Activated CD8-positive, alpha-beta T cell treated with anti-CD3 and anti-CD28 coated beads, Interleukin-2, amount 10 ng/mL, durations not matched to agents 7 days and 5 days (primary cell): ENCODE measurements at places on chromosomes 11 and 22.
A peak's percentile ranks its signal among the peaks of the same experiment; 100 is the strongest.

GRCh38 chr11:22785251-22785650, 44.4 kb downstream of the SVIP start:
- H3K27me3 ChIP-seq, result peaks cover 8% of the 10 kb centered on the region
- no peak for DNase-seq
- no peak overlapping the region for H3K4me3 ChIP-seq
- H3K27ac ChIP-seq, result no peak overlapping the region
- no peaks in the 10 kb centered on the region for H3K36me3 ChIP-seq

DNA sequence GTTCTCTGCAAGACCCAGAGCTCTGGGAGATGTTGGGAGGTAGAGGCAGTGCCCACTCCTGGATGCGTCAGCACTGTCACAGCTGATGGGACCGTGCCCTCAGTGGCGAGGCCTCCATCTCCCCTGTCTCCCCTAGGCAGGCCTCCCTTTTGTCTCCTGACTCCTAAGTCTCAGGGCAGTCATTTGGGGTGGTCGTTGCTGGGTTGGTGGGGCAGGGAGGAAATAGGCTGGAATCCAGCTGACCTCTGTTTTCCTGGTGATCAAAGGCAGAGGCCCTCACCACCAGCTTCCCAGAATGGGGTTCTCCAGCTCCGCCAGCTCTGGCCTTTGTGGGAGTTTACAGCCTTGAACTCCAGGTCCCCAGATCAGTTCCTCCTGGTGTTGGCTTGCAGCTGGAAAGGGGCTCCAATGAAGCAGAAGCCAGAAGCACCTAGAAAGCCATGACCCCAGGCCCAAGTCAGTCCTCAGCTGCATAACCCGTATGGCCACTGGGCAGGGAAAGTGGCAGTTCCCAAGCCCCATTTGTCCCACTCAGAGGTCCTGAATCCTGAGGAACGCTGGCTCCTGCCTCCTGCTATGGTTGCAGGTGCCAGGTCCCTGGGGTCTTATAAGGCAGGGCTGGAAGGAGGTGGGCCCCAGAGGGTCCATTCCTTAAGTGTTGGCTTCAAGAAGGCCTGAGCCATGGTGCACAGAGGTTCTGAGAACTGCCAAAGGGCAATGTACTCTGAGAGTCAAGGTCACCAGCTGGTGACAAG, 7.3 kb upstream of the FXYD2 start:
- no peaks in the 10 kb centered on the region for H3K27me3 ChIP-seq
- no peaks in the 10 kb centered on the region for H3K36me3 ChIP-seq
- peak overlapping the region; percentile 84 for H3K27ac ChIP-seq
- H3K4me1 ChIP-seq, result peaks cover 57% of the 10 kb centered on the region

- no peaks in the 10 kb centered on the region for H3K4me1 ChIP-seq
- no peak for DNase-seq
- no peak overlapping the region for H3K27ac ChIP-seq
- no peaks in the 10 kb centered on the region for H3K36me3 ChIP-seq
- H3K4me3 ChIP-seq, result no peak overlapping the region
- H3K27me3 ChIP-seq, result peaks cover 11% of the 10 kb centered on the region
Measured at GRCh38 chr11:32198053-32198452, 107.2 kb downstream of the RCN1 start.

GRCh38 chr11:130629039-130629438, 180.6 kb downstream of the ADAMTS15 start:
- H3K27me3 ChIP-seq, result peaks cover 5% of the 10 kb centered on the region
- H3K4me3 ChIP-seq, result no peak overlapping the region
- H3K27ac ChIP-seq, result no peak overlapping the region
- no peak for DNase-seq
- H3K4me1 ChIP-seq, result no peaks in the 10 kb centered on the region
- no peaks in the 10 kb centered on the region for H3K36me3 ChIP-seq

DNA sequence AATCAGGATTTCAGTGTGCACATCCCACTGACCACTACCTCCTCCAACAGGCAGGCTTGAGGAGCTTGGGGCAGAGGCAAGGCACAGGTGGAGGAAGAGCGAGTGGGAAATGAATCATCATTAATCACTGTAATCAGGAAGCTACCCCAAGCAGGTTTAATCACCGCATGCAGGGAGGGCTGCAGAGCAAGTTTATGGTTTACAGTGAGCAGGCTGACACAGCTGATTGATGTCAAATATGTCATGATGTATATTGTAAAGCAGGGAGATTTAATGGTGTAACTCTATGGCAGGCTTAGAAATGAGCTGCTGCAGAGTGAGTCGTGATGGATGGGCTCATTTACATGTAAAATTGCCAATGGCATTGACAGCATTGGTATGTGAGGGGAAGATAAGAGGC, 441.0 kb downstream of the NTM start:
- H3K27me3 ChIP-seq, result no peaks in the 10 kb centered on the region
- H3K27ac ChIP-seq, result no peak overlapping the region
- no peaks in the 10 kb centered on the region for H3K4me1 ChIP-seq

- no peak for DNase-seq
- H3K36me3 ChIP-seq, result no peaks in the 10 kb centered on the region
- peaks cover 36% of the 10 kb centered on the region for H3K4me1 ChIP-seq
- H3K27me3 ChIP-seq, result no peaks in the 10 kb centered on the region
- peak overlapping the region; percentile 19 for H3K27ac ChIP-seq
Measured at GRCh38 chr11:111937844-111938243, 701 bp downstream of the DIXDC1 start.

DNA sequence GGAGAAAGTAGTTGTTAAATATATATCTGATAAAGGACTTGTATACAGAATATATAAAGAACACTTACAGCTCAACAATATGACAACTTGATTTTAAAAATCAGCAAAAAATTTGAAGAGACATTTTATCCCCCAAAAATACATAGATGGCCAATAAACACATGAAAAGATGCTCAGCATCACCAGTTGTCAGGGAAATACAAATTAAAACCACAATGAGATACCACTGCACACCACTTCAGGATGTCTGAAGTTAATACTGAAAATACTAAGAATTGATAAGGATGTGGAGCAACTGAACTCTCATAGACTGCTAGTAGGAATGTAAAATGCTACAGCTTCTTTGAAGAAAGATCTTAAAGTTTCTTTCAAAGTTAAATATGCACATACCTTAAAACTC, 49.2 kb downstream of the KREMEN1 start:
- peak overlapping the region; percentile 34 for H3K4me3 ChIP-seq
- peaks cover 16% of the 10 kb centered on the region for H3K36me3 ChIP-seq
- H3K27ac ChIP-seq, result peak overlapping the region; percentile 68
- H3K27me3 ChIP-seq, result peaks cover 15% of the 10 kb centered on the region
- peak; percentile 44 for DNase-seq

GRCh38 chr11:70894566-70895365, 357.6 kb downstream of the SHANK2 start:
- H3K4me3 ChIP-seq, result no peak overlapping the region
- no peaks in the 10 kb centered on the region for H3K36me3 ChIP-seq
- no peak for DNase-seq
- H3K4me1 ChIP-seq, result no peaks in the 10 kb centered on the region
- no peak overlapping the region for H3K27ac ChIP-seq
- no peaks in the 10 kb centered on the region for H3K27me3 ChIP-seq

- no peak overlapping the region for H3K27ac ChIP-seq
- no peaks in the 10 kb centered on the region for H3K4me1 ChIP-seq
- no peak for DNase-seq
- no peaks in the 10 kb centered on the region for H3K36me3 ChIP-seq
Measured at GRCh38 chr11:90449606-90450005, 226.8 kb upstream of the CHORDC1 start.

DNA sequence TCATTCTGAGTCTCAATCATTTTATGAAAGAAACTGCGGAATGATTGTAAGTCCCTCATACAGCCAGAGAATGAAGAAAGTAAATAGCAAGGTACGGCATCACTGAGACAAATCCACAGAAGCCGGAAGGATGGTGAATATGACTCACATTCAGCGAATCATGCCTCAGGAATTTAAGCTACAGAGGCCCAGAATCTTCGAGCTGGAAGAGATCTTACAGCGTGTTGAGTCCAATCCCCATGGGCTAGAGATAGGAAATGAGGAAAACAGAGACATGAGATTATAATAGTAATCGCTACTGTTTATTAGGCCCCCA, 173.2 kb downstream of the KIF18A start:
- H3K27ac ChIP-seq, result no peak overlapping the region
- H3K36me3 ChIP-seq, result no peaks in the 10 kb centered on the region
- no peak for DNase-seq
- H3K27me3 ChIP-seq, result no peaks in the 10 kb centered on the region
- H3K4me3 ChIP-seq, result no peak overlapping the region

DNA sequence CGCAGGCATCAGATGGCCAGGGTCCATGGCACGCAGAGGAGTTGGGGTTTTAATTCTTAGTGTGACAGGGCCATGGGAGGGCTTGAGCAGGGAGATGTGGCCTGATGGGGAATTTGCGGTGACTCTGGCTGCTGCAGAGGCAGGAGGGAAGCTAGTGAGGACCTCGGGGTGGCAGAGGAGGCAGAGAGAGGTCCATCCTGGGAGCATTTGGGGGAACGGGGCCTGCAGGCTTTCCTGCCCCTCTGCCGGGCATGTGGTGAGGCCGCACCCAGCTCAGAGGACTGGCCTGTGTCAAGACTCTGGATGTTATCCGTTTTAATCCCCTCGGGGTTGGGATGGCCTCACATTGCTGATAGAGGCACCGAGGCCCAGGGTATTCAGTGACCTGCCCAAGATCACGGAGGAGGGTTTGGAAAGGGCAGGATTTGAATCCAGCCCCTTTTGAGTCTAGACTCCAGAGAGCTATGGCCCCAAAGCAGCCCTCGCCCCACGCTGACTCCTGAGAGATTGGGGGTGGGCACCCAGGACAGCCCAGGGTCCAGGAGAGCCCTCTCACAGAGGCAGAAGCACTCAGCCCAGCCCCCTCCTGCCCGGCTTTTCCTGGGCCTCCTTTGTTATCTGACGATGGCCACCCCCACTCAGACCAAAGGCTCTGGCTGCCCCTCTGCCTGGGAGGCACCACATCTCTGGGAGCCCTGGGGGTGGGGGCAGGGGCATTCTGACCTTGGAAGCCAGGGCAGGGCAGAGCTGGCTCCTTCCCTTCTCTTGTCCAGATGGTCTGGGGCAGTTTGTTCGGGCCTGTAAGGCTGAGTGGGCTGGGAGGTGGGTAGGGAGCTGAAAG, 13.9 kb downstream of the MGAT3 start:
- H3K4me3 ChIP-seq, result no peak overlapping the region
- H3K27me3 ChIP-seq, result no peaks in the 10 kb centered on the region
- H3K36me3 ChIP-seq, result peaks cover under 1% of the 10 kb centered on the region
- DNase-seq, result no peak
- H3K4me1 ChIP-seq, result peaks cover 35% of the 10 kb centered on the region
- H3K27ac ChIP-seq, result peak overlapping the region; percentile 36

GRCh38 chr11:69439651-69440464, 41.6 kb upstream of the LINC01488 start:
- H3K4me3 ChIP-seq, result no peak overlapping the region
- DNase-seq, result no peak
- H3K4me1 ChIP-seq, result peaks cover 16% of the 10 kb centered on the region
- H3K27me3 ChIP-seq, result peaks cover 4% of the 10 kb centered on the region
- H3K27ac ChIP-seq, result no peak overlapping the region

- no peaks in the 10 kb centered on the region for H3K27me3 ChIP-seq
- H3K36me3 ChIP-seq, result peaks cover 44% of the 10 kb centered on the region
- DNase-seq, result no peak
- H3K27ac ChIP-seq, result no peak overlapping the region
Measured at GRCh38 chr11:74015919-74016684, 7.2 kb upstream of the UCP3 start.

DNA sequence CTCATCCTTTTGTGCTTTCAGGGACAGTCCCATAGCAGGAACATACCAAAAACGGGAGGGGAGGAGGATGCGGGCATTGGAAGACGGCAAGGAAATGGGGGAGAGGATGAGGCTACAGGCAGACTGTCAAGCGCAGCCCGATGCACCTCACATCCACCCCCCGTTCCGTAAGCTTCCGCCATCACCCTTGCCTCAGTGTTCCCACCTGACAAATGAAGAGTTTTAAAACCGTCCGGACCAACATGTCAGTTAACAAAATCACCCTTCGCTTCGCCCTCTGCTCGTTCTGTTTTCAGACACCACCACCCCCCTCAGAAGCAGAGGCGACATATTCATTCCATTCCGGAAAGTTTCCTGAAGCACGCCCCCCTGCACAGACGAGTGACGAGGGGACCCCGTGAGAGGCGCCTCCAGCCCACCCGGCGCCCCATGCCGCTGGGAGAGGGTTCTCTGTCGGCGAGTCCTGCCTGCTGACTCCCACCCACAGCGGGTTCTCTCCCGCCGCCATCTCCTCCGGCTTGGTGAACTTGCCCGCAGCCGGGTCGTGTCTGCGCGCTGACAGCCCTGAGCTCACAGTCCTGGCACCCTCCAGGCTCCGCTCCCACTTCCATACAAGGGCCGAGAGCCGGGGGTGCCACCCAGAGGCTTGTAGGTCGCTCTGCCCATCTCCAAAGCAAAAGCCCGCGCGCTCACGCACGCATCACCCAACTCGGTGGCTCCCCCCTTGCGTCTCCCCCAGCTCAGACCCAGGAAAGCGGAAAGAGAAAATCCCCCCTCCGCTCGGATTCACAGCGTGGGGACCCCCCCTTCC, 1.5 kb downstream of the IGSF9B start:
- H3K4me3 ChIP-seq, result peak overlapping the region; percentile 89
- H3K4me1 ChIP-seq, result peaks cover 56% of the 10 kb centered on the region
- peaks cover 12% of the 10 kb centered on the region for H3K27me3 ChIP-seq
- DNase-seq, result peak; percentile 65

DNA sequence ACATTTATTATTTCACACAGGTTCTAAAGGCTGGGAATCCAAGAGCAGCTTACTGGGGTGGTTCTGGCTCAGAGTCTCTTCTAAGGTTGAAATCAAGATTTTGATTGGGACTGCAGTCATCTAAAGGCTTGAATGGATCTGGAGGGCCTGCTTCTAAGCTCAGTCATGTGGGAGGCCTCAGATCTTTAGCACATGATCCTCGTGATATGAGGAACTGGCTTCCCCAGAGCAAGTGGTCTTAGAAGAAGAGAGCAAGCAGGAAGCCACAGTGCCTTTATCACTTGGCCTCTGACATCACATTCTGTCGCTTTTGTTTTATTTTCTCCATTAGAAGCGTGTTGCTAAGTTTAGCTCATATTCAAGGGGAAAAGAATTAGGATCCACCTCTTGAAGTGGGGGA, 88.9 kb downstream of the ARFGAP2 start:
- no peak overlapping the region for H3K4me3 ChIP-seq
- H3K27me3 ChIP-seq, result no peaks in the 10 kb centered on the region
- no peaks in the 10 kb centered on the region for H3K36me3 ChIP-seq
- H3K27ac ChIP-seq, result no peak overlapping the region

- H3K4me1 ChIP-seq, result peaks cover 13% of the 10 kb centered on the region
- no peaks in the 10 kb centered on the region for H3K27me3 ChIP-seq
- no peak overlapping the region for H3K4me3 ChIP-seq
- no peak for DNase-seq
- H3K36me3 ChIP-seq, result peaks cover 17% of the 10 kb centered on the region
Measured at GRCh38 chr22:30150212-30150611, 69.9 kb downstream of the HORMAD2 start.

DNA sequence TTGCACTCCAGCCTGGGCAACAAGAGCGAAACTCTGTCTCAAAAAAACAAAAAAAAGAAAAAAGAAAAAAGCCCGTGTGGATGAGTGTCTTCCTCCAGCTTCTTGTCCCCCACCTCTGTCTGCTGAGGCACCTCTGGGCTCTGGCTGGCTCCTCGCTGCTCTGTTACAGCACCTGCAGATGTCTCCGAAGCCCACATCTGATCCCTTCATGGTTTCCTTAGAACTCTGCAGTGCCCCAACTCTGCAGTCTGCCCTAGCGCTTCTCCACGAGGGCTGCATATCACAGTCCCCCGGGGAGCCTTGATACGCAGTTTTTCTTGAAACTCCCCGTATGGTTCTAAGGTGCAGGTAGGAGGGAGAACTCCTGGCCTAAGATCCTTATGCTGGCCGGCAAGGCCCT, 15.9 kb downstream of the KCTD17 start:
- peaks cover 11% of the 10 kb centered on the region for H3K27me3 ChIP-seq
- no peak overlapping the region for H3K4me3 ChIP-seq
- no peaks in the 10 kb centered on the region for H3K36me3 ChIP-seq
- H3K27ac ChIP-seq, result no peak overlapping the region
- no peak for DNase-seq

- no peak for DNase-seq
- H3K4me1 ChIP-seq, result no peaks in the 10 kb centered on the region
- H3K36me3 ChIP-seq, result no peaks in the 10 kb centered on the region
- H3K27ac ChIP-seq, result no peak overlapping the region
Measured at GRCh38 chr11:133343951-133344350, 188.3 kb downstream of the OPCML start.
